Naive thymus-derived CD8-positive, alpha-beta T cell (primary cell): ENCODE measurements at places on chromosomes 2 and 18. TPM values are rescaled to one million over a fixed set of nuclear protein-coding genes. Genes with fewer than 3 reads are reported as not detected.

DNA sequence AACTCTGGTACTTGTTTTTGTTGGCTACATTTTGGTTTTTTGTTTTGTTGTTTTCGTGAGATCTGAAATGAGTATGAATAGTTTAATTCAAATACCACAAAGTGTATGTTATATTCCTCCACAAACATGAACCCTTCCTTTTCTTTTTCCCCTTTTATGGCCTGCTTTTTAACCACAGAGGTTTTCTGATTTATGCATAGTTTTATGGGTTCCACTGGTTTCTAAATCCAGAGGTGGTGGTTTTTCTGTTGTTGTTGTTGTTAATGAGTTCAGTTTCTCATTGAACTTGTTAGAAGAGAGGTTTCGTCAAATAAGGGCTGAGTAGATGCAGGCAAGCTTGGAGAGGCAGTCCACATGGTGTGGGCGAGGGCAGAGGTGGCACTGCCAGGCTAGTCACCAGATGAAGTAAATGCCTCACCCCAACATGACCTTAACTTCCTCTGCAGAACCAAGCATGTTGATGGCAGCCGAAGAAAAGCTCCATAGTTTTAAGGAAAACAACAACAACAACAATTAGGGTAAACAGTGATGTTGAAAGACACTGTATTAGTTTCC is 72.5 kb downstream of the RIF1 start:
- H3K4me3 ChIP-seq, result no peak overlapping the region
- no peak overlapping the region for H3K27ac ChIP-seq
- peaks cover 38% of the 10 kb centered on the region for H3K36me3 ChIP-seq
- no peaks in the 10 kb centered on the region for H3K4me1 ChIP-seq

DNA sequence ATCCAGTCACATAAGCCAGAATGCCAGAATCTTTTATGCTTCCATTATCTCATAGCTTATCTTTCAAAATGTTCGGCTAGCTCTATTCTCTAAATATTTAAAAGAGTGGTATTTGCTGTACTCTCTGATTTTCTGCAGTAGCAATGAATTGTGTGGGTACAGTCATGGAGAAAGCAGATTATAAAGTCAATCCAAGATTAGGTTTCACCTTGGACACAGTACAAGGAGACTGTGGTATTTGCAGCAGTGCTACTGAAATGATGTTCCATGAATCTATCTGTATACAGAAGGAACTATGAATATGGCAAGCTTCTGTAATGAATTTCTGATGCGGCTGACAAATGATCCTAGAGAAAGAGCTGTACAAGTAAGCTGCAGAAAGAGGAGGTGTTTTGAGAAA is 15.4 kb upstream of the DSEL start:
- no peak overlapping the region for H3K4me3 ChIP-seq
- H3K27ac ChIP-seq, result no peak overlapping the region
- H3K27me3 ChIP-seq, result peaks cover 9% of the 10 kb centered on the region
- H3K36me3 ChIP-seq, result no peaks in the 10 kb centered on the region
- no peaks in the 10 kb centered on the region for H3K4me1 ChIP-seq

The PAIP2B gene
- 2.2 TPM for polyA plus RNA-seq

The TFPI gene
- not detected for polyA plus RNA-seq

GRCh38 chr2:85166021-85166420 is 32.8 kb downstream of the TCF7L1 start:
- H3K27ac ChIP-seq, result no peak overlapping the region
- H3K27me3 ChIP-seq, result peaks cover 7% of the 10 kb centered on the region
- H3K36me3 ChIP-seq, result no peaks in the 10 kb centered on the region
- no peak for DNase-seq
- no peak overlapping the region for H3K4me3 ChIP-seq
